ENCODE measurements at places on chromosomes 7 and 10. TPM values are rescaled to one million over a fixed set of nuclear protein-coding genes. Genes with fewer than 3 reads are reported as not detected.

Gene APBB1IP
- 0.97 TPM for total RNA-seq

Gene CALML3
- total RNA-seq: not detected

Gene KAZALD1
- total RNA-seq: 2.5 TPM

DNA sequence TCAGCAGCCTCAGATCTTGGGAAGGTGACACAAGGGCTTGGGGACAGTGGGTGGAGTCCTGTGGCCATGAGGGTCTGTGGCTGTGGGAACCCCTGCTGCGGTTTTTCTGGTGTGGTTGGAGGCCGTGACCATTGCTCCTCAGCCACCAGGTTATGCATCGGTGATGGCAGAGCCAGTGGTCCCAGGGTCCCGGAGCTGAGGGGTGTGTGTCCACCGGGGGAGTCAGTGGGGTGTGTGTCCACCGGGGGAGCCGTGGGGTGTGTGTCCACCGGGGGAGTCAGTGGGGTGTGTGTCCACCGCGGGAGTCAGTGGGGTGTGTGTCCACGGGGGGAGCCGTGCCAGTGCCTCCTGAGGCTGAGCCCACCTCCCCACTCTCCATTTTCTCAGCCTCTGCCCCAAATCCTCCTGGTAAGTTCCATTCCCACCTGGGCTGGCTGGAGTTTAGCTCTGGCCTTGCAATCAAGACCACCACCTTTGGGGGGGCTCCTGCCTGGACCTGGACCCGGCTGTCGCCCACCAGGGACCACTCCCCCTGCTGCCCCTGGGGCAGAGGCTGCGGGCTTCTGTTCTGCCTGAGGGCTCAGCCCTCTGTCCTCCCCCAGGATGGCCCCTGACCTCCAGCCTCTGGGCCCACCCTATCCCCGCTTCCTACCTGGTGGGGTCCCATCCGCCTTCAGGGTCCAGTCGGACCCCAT lies 143.5 kb downstream of the ELFN1 start:
- no peak overlapping the region for H3K4me3 ChIP-seq
- H3K36me3 ChIP-seq: no peaks in the 10 kb centered on the region
- no peaks in the 10 kb centered on the region for H3K27me3 ChIP-seq

- DNase-seq: no peak
- H3K4me1 ChIP-seq: peaks cover 37% of the 10 kb centered on the region
- no peaks in the 10 kb centered on the region for H3K36me3 ChIP-seq
- no peak overlapping the region for H3K4me3 ChIP-seq
- no peak overlapping the region for H3K27ac ChIP-seq
Observed at GRCh38 chr7:131335639-131336381, 8.1 kb downstream of the MKLN1 start.

DNA sequence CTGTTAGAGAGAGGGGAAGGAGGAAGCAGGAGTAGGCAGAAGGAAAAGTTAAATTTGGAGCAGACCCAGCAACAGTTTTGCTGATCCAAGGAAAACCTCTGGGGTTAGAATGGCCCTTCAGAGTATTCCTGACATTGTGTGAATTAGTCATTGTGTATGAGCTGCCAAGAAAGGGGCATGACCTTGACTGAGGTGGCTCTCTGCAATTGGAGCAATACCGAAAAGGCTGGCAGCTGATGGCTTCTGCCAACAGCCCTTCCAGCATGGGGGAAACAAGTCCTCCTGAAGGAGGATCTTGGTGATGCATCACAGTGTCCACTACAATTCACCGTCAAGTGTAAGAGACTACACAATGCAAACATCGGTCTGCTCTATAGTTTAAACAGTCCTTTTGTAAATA lies 20.6 kb upstream of the WASL start:
- H3K4me3 ChIP-seq: no peak overlapping the region
- H3K36me3 ChIP-seq: no peaks in the 10 kb centered on the region
- no peak overlapping the region for H3K27ac ChIP-seq
- H3K4me1 ChIP-seq: no peaks in the 10 kb centered on the region

Gene MSANTD7
- total RNA-seq: 8.5 TPM

Gene FEZF1
- not detected for total RNA-seq

Gene UNCX
- total RNA-seq: not detected

- H3K4me3 ChIP-seq: no peak overlapping the region
- H3K27ac ChIP-seq: no peak overlapping the region
- no peaks in the 10 kb centered on the region for H3K27me3 ChIP-seq
- H3K4me1 ChIP-seq: no peaks in the 10 kb centered on the region
Observed at GRCh38 chr10:68489919-68490318, 18.1 kb upstream of the DNA2 start.

DNA sequence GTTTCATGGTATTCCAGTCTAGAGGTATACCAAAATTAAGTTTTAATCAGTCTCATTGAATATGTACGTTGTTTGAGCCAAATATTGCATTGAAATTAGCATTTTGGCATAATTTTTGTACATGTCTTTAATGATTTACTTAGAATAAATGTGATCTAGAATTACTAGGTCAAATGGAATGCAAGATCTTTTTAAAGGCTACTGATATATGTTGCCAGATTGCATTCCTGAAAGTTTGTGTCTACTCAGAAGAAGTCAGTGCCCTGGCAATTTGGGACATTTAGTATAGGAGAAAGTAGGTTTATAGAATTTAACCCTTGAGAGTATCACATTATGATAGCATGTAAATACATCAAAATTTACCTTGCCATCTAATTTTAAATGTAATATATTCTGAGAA lies 32.4 kb downstream of the KMT2E start:
- peaks cover 39% of the 10 kb centered on the region for H3K4me1 ChIP-seq
- no peak for DNase-seq
- no peak overlapping the region for H3K4me3 ChIP-seq
- H3K36me3 ChIP-seq: peaks cover 58% of the 10 kb centered on the region
- H3K27me3 ChIP-seq: no peaks in the 10 kb centered on the region

DNA sequence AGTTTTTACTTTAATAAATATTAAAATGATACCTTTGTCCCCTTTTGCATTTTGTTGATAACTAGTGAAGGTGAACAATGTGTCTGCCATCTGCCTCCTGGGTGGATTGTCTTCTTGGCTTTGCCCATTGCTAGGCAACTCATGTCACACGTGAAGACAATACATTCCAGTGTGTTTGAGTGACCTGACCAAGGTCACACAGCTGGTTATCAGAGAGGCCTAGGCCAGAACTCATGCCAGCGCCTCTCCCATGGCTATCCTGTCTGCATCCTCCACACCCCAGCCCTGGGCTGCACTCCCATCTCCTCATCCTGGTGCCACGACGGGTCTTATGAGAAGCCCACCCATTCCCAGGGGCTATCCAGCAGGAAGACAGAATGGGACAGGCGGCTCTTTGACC lies 108.7 kb downstream of the PLCE1 start:
- H3K36me3 ChIP-seq: no peaks in the 10 kb centered on the region
- no peak for DNase-seq
- H3K4me3 ChIP-seq: no peak overlapping the region
- peaks cover 10% of the 10 kb centered on the region for H3K4me1 ChIP-seq

DNA sequence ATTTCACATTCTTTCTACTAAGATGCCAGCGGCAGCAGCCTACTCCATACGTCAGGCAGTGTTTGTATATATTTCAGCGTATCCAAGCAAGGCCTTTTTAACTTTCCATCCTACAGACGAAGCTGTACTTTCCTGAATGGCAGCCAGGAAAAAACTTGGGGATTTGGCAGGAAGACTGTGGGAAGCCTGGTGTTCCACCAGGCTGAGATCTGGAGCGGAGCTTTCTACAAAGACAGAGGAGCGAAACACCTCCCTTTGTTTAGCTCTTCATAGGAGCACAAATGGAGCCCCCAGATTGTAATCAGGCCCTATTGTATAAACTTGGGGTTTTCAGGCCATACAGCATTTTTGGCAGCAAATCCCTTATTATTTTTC lies 143.8 kb downstream of the TES start:
- no peak overlapping the region for H3K4me3 ChIP-seq
- H3K27ac ChIP-seq: peak overlapping the region; percentile 75
- DNase-seq: no peak

DNA sequence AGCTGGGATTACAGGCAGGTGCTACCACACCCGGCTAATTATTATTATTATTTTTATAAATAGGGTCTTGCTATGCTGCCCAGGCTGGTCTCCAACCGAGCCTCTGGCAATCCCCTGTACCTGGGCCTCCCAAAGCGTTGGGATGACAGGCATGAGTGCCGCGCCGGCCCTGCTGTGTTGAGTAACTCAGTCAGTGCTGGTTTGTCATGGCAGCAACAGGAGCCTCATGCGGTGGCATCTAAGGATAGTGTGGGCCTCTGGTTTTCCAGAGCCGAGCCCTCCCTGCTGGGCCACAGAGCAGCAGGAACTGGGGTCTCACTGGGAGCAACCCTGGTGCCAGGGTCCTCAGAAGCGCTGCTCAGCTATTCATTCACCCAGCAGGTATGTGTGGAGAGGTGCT lies 244.7 kb downstream of the ELFN1 start:
- no peak for DNase-seq
- peaks cover 6% of the 10 kb centered on the region for H3K4me1 ChIP-seq
- no peaks in the 10 kb centered on the region for H3K27me3 ChIP-seq

- H3K36me3 ChIP-seq: no peaks in the 10 kb centered on the region
- H3K4me3 ChIP-seq: no peak overlapping the region
- no peak overlapping the region for H3K27ac ChIP-seq
- H3K27me3 ChIP-seq: no peaks in the 10 kb centered on the region
- DNase-seq: no peak
Observed at GRCh38 chr10:123854498-123854897, 37.1 kb downstream of the CPXM2 start.

Gene HECW1
- 1.2 TPM for total RNA-seq

DNA sequence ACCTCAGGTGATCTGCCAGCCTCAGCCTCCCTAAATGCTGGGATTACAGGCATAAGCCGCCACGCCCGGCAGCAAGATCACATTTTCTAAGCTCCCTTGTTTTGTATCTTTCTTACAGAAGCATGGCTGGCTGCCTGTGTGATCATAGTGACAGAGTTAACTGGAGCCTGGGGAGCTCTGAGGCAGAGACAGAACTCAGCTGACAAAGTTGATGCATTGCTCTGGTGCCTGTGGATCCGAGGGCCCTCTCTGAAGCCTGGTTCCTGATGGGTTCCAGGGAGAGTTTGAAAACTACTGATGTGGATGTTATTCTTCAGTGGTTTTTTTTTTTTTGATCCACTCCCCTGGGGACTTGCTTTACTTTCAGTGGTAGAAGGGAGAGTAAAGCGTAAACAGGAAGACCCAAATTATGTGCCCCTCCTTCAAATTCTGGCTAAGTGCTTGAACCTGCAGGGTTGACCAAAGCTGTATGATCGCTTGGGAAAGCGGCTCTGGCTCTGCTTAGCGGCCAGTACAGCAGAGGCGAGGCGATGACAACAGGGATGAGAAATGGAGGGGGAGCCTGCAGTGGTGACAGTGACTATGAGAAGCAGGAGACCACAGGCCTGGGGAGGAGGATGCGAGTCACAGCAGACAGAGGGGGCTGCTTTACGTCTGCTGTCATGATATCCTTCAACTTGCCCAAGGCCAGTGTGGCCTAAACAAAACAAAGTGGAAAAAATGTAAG lies 6.8 kb upstream of the EFCAB10 start:
- no peak overlapping the region for H3K4me3 ChIP-seq
- H3K36me3 ChIP-seq: no peaks in the 10 kb centered on the region
- DNase-seq: no peak
- peaks cover 4% of the 10 kb centered on the region for H3K4me1 ChIP-seq
- H3K27ac ChIP-seq: no peak overlapping the region
- no peaks in the 10 kb centered on the region for H3K27me3 ChIP-seq

- H3K27me3 ChIP-seq: peaks cover 18% of the 10 kb centered on the region
- H3K27ac ChIP-seq: no peak overlapping the region
- H3K4me1 ChIP-seq: no peaks in the 10 kb centered on the region
- no peak overlapping the region for H3K4me3 ChIP-seq
- DNase-seq: no peak
- no peaks in the 10 kb centered on the region for H3K36me3 ChIP-seq
Observed at GRCh38 chr10:26622891-26623290, 74.6 kb upstream of the PDSS1 start.

- H3K36me3 ChIP-seq: no peaks in the 10 kb centered on the region
- no peak overlapping the region for H3K4me3 ChIP-seq
- no peak overlapping the region for H3K27ac ChIP-seq
- H3K27me3 ChIP-seq: no peaks in the 10 kb centered on the region
- H3K4me1 ChIP-seq: no peaks in the 10 kb centered on the region
- DNase-seq: no peak
Observed at GRCh38 chr7:100670074-100670473, 3.5 kb upstream of the GNB2 start.

GRCh38 chr7:14233868-14234369 lies 244.5 kb upstream of the ETV1 start:
- no peaks in the 10 kb centered on the region for H3K36me3 ChIP-seq
- no peak overlapping the region for H3K27ac ChIP-seq
- H3K4me1 ChIP-seq: no peaks in the 10 kb centered on the region
- no peak overlapping the region for H3K4me3 ChIP-seq
- no peaks in the 10 kb centered on the region for H3K27me3 ChIP-seq
- no peak for DNase-seq

Gene TMEM270
- not detected for total RNA-seq

DNA sequence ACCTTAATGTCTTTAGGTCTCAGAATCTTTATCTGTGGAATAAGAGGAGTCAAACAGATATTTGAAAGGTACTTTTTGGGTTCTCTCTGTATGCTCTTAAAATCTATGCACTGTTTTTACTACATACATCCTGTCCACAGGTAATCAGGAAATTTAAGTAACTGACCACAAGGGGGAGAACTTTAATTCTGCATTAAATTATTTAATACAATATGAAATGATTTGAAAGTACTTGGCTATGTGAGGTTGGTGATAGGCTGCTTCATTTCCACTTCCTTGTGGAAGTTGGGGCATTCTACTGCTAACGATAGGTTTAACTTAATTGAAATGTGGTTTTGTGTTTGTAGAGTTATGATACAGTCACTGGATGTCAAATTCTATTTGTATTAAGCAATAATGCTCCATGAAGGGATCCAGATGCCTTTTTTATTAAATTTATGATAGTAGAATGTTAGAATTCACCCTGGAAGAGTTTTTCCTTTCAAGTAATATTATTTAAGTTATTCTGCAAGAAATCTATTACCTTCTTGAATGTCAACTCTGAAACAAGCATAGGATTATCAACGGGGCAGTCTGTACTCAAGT lies 6.0 kb downstream of the TEX47 start:
- no peak overlapping the region for H3K27ac ChIP-seq
- H3K4me1 ChIP-seq: no peaks in the 10 kb centered on the region
- no peaks in the 10 kb centered on the region for H3K27me3 ChIP-seq
- no peak overlapping the region for H3K4me3 ChIP-seq
- no peak for DNase-seq
- no peaks in the 10 kb centered on the region for H3K36me3 ChIP-seq

Data from gastrocnemius medialis (tissue), 4 donors.